ENCODE measurements at places on chromosomes 5 and 9. TPM values are rescaled to one million over a fixed set of nuclear protein-coding genes. Genes with fewer than 3 reads are reported as not detected.

The PHF19 gene
- 47.0 TPM for total RNA-seq

- no peak for DNase-seq
- H3K27me3 ChIP-seq: no peaks in the 10 kb centered on the region
- H3K36me3 ChIP-seq: no peaks in the 10 kb centered on the region
- no peak overlapping the region for H3K27ac ChIP-seq
- H3K4me3 ChIP-seq: no peak overlapping the region
Measured at GRCh38 chr9:25119041-25119440, 559.2 kb downstream of the TUSC1 start.

- H3K4me3 ChIP-seq: no peak overlapping the region
- H3K27me3 ChIP-seq: no peaks in the 10 kb centered on the region
- H3K36me3 ChIP-seq: no peaks in the 10 kb centered on the region
Measured at GRCh38 chr5:111425205-111425604, 87.1 kb downstream of the STARD4 start.

- no peak for DNase-seq
- H3K4me1 ChIP-seq: peaks cover 10% of the 10 kb centered on the region
- H3K36me3 ChIP-seq: no peaks in the 10 kb centered on the region
- H3K27ac ChIP-seq: no peak overlapping the region
- H3K27me3 ChIP-seq: no peaks in the 10 kb centered on the region
Measured at GRCh38 chr5:150676578-150676977, 15.5 kb downstream of the MYOZ3 start.

The PCDHGB4 gene
- 8.8 TPM for total RNA-seq

DNA sequence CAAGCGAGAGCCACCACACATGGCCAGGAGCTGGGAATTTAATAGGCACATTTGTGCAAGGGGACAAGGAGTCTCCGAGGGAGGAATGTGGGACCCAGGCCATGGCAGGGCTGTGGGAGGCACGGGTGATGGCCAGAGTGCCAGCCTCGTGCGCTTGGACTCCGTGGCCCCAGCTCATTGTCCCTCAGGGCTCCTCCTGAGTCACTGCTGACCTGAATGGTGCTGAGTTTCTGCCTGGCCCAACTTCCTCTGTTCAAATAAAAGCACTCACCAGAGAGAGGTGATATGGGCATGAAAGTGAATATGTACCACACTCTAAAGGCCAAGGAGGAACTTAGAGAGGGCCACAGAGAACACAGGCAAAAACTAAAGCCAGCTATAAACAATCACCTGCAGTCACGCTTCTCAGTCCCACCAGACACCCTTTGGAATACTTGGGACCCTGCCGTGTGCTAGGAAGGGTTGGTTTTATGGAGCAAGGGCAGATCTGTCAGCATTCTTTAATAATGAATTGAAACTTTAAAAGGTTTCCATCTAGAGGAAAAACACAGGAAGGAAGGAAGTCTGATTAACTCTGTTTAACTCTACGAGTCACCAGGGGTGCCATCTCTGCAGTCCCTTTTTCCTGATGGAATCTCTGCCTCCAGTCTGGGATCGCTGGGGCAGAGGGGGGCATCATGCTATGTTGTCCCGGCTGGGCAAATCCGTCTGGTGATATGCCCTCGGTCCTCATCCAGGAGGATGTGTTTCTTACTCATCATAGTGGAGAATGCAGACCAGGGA is 25.1 kb upstream of the UBE2QL1 start:
- no peak overlapping the region for H3K4me3 ChIP-seq
- H3K27ac ChIP-seq: no peak overlapping the region
- no peaks in the 10 kb centered on the region for H3K27me3 ChIP-seq
- H3K36me3 ChIP-seq: no peaks in the 10 kb centered on the region
- H3K4me1 ChIP-seq: no peaks in the 10 kb centered on the region

- no peaks in the 10 kb centered on the region for H3K36me3 ChIP-seq
- H3K4me3 ChIP-seq: no peak overlapping the region
- H3K27me3 ChIP-seq: no peaks in the 10 kb centered on the region
- no peak for DNase-seq
- H3K4me1 ChIP-seq: no peaks in the 10 kb centered on the region
- no peak overlapping the region for H3K27ac ChIP-seq
Measured at GRCh38 chr5:100519075-100519474, 16.1 kb upstream of the FAM174A start.

The GPR150 gene
- 0.10 TPM for total RNA-seq

The SLC1A3 gene
- total RNA-seq: 13.2 TPM

GRCh38 chr9:4489919-4490704 is at the start of gene SLC1A1:
Gene SLC1A1 (plus strand): TSS chr9:4490468. CDS start chr9:4490680, 212 bp downstream.
- DNase-seq: no peak
- H3K4me1 ChIP-seq: peaks cover 2% of the 10 kb centered on the region
- H3K4me3 ChIP-seq: peak within 1 kb of the TSS; percentile 54
- no peak within 1 kb of the TSS for H3K27ac ChIP-seq
- no peaks in the 10 kb centered on the region for H3K36me3 ChIP-seq
- no peaks in the 10 kb centered on the region for H3K27me3 ChIP-seq

The INSL4 gene
- not detected for total RNA-seq

DNA sequence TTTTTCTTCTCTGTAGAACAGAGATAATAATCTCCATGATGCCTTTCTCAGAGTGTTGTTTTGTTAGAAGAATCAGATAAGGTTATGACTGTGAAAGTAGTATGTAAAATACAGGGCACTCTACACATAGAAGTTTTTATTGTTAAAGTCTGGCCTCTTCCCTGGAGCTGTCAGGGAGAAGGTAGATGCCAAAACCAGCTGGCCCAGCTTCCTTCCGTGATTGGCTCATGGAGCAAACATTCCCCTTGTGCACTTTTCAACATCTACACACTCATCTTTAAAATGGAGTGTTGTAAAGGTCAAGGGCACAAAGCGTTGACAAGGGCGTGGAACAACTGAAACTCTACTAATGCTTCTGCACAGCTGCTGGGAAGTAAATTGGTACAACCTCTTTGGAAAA is 7.4 kb upstream of the RNF183 start:
- no peaks in the 10 kb centered on the region for H3K27me3 ChIP-seq
- no peak overlapping the region for H3K4me3 ChIP-seq
- H3K27ac ChIP-seq: no peak overlapping the region
- no peaks in the 10 kb centered on the region for H3K4me1 ChIP-seq
- DNase-seq: no peak
- no peaks in the 10 kb centered on the region for H3K36me3 ChIP-seq

DNA sequence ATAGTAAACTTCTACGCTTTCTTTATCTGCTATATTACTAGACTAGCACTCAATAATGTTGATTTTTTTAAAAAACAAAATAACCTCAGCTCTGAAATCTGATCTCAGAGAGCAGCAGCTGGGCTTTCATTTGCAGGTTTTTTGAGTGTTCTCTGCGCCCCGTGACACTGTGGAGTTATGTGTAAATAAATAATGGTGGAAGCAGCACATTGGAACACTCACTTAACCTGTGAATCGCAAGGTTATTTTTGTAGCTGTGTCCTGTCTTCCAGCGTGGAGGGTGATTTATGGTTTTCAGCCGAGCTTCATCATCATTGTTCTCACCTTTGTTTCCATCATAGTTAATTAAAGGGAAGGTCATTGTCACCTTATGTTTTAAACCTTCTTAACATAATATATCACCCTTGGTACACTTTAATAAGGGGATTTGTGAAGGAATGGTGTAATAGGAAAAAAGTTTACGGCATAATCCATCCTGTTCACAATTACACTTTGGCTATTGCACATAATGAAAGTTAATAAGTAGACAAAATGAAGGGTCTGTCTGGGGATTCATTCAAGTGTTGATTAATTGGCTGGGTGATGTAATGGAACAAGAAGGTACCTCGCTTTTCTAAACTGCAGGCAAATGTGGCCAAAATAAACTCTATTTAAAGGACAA is 493.3 kb upstream of the ADAMTS16 start:
- DNase-seq: no peak
- no peaks in the 10 kb centered on the region for H3K27me3 ChIP-seq
- H3K4me3 ChIP-seq: no peak overlapping the region
- H3K4me1 ChIP-seq: no peaks in the 10 kb centered on the region

DNA sequence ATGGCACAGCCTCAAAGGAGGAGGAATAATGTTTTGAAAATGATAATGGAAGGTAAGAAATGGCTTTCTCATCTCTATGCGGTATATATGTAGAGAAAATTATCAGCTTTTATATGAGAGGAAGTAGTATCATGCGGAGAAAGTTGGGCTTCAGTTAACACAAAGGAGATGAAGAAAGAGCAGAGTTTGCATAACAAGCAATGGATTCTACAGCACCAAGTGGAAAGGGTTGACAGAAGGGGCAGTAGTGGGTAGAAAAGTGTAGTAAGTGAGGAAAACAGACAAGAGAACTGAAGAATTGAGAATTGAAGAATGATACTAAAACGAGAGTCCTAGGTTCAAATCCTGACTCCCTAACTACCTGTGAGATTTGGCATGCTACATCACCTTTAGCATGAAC is 51.0 kb downstream of the GNG10 start:
- no peak overlapping the region for H3K4me3 ChIP-seq
- DNase-seq: no peak
- no peak overlapping the region for H3K27ac ChIP-seq
